Right cardiac atrium (tissue), 5 donors: ENCODE measurements at places on chromosomes 1 and 21. TPM values are rescaled to one million over a fixed set of nuclear protein-coding genes. Genes with fewer than 3 reads are reported as not detected.
A peak's percentile ranks its signal among the peaks of the same experiment; 100 is the strongest.

The SYTL1 gene
- total RNA-seq, result 0.39 TPM

The BEND5 gene
- 4.4 TPM for total RNA-seq

The DMBX1 gene
- not detected for total RNA-seq

The ANGPTL1 gene
- total RNA-seq, result 18.7 TPM

The VANGL1 gene
- 7.5 TPM for total RNA-seq

DNA sequence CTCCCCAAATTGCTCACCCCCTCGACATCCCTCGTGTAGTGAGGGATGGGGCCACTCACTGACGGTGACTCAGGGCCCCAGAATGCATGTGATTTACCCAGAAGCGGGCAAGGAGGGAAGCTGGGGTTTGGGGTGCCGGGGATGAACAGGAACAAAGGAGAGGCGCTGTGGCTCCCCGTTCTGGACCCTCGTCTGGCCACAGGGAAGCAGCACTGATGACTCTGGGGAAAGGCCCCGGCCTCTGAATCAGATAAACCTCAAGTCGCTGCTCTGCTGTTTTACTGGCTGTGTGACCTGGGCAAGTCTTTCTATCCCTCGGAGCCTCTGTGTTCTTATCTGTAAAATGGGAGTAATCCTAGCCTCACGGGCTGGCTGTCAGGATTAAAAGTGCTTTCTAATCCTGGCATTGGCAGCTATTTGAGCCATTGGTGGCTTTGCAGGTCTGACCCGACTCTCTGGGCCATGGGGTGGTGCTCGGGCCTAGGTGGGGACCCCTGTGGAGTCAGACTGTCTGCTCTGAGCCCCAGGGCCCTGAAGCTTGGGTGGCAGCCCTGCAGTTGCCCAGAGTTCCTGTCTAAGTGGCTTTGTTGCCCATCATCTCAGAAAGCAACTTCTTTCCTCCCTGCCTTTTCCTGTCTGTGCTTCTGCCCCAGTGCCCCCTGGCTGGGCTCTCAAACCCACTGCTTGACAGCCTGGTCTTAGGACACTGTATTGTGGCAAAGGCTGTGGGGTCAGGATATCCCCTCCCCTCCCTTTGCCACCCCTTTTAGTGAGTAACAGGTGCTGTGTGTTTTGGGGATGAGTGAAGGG lies 5.5 kb downstream of the TNFRSF1B start:
- DNase-seq, result peak; percentile 60

- DNase-seq, result no peak
These were observed 961 bp downstream of the RBM15 start for GRCh38 chr1:110340207-110340468.

GRCh38 chr1:54053745-54054437 lies 483 bp downstream of the TCEANC2 start:
- DNase-seq, result no peak

DNA sequence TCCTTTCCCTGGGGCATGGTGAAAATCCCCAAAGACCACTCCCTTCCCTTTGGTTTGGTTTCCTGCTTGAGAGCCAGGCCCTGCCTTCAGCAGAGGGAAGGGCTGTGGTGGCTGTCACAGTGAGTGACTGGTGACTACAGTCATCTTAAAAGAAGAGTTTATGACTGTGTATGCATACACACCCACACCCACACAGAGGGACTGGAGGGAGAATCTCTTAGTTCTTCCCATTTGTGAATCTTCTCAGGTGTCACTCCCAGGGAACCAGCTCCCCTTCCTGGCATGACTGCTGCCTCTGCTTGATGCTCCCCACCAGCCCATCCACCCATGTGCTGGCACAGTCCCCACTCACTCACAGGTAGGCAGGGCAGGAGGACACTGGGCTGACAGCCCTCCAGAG lies 3.9 kb upstream of the KCNA2 start:
- no peak for DNase-seq

DNA sequence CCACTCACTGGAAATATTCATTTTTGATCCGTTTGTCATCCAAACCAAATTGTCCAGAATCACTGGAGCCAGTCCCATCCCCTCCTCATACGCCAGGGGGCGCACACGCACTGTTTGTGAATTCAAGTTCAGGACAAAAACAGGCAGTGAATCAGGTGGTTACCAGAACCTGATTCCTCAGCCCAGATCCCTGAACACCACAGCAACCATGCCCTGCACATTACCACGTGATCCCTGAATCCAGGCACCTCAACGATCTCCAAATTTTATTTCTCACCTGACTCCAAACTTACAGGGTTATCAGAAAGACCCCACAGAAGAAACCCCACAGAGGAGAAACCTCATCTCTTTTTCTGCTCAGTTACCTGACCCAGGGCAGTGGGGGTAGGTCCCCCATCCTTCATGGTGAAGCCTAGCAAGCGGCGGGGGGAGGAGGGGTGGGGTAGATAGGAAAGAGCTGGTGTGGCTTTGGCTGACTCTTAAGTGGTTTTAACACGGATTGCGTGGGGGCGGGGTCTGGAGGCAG lies 1.4 kb upstream of the PTPRF start:
- DNase-seq, result peak; percentile 79

- no peak for DNase-seq
These were observed 85.6 kb upstream of the ARHGEF16 start for GRCh38 chr1:3368711-3369445.

DNA sequence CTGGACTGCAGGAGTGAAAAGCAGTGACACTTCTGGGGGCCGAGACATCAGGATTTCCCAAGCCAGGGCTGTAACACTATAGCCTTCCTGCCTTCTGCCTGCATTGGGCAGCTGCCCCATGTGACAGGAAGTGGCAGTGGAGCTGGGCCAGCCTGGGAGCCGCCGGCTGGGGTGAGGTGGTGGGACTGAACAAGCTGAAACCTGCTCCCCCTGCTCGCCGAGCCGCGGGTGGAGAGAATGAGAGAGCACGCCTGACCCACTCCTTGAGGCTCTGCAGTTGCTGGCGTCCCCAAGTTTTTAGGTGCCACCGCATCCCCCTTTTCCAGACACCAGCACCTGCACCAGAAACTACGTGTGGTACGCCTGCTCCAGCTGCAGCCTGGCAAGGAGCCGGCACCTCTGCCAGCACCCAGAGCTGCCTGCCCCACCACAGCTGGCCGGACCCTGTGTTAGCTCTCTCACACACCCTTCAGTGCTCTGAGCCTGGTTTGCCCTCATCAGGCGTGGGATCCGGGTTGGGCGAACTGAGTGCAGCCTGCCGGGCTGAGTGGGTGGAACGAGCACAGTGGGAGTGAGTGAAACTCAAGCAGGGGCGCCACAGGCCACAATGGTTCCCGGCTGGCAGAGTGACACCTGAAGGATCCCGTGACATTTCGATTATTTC lies 119.4 kb downstream of the AKT3 start:
- no peak for DNase-seq

GRCh38 chr1:200258447-200259375 lies 151.1 kb downstream of the ZNF281 start:
- no peak for DNase-seq

DNA sequence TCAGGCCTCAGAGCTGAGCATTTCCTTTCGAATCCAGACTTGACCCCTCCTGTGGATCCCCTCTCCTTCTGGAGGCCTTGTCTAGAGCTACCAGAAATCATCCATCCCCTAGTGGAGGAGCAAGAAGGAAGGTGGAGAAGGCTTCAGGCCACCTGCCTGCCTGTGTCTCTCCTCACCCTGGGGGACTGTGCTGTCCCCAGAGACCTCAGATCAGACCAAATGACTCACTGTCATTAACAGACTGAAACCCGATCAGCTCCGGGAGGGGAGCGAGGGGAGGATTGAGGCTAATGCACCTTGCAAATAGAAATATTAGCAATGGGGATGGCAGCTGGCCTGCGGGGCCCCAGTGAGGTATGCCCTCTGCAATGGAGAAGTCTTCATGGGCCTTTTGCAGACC lies 2.1 kb downstream of the MYBPH start:
- no peak for DNase-seq

- DNase-seq, result no peak
These were observed 1.2 kb downstream of the ZDHHC18 start for GRCh38 chr1:26827663-26828062.

DNA sequence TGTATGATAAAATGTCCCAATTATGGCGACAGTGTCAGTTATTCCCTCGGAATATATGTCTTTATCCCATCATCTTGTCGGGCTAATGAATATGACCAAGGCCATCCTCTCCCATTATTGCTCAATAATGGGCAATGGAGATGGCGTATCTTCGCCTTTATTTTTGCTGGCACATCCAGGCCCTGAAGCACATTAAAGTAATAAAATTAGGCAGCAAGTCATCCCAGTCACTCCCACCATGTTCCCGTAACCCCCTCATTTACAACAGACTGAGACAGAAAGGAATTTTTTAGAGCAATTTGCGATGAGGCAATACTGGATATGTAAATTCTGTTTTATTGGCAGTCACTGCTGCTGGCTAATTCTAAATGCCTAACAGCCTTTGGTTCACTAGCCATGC lies 35.3 kb downstream of the CLIC6 start:
- no peak for DNase-seq

GRCh38 chr1:26555550-26555981 lies 26.0 kb downstream of the RPS6KA1 start:
- DNase-seq, result no peak

- no peak for DNase-seq
These were observed 35.8 kb downstream of the LAMC1 start for GRCh38 chr1:183058851-183059502.

- DNase-seq, result no peak
These were observed 41.1 kb downstream of the INPP5B start for GRCh38 chr1:37905727-37906126.

GRCh38 chr1:119361620-119362344 lies 6.8 kb upstream of the HAO2 start:
- DNase-seq, result no peak

DNA sequence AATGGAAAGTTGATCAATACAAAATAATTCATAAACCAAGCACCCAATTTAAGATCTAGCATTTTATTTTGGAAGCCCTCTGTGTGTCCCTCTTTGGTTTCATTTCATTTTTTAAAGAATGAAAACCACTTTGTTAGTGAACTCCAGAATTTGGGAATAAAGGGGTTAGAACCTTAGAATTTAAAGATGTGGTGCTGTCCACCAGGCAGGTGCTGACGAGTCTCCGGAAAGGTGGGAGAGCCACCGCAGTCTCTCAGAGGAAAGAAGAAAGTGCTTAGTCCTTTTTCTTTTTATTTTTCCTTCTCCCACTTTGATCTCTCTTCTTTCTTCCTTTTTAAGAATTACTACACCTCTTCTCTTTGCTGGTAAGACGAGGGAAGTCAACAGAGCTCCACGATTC lies 20.5 kb upstream of the HIVEP3 start:
- no peak for DNase-seq

DNA sequence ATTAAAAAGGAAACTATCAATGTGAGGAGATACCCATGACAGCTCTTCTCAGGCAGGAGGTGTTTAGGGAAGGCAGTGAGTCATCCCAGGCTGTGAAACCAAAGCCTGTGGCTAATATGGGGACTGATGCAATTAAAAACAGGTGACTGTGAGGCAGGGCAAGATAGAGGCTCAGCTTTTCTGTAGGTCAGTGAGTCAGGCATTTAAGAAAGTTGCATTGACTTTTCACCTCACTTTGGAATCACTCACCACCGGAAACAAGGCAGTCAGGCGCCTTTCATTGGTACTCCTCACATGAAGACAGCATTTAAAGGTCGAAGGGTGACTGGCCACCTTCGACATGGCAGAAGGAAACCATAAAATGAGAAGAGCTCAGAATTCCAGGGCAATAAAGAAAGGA lies 54.5 kb downstream of the PAPPA2 start:
- no peak for DNase-seq

DNA sequence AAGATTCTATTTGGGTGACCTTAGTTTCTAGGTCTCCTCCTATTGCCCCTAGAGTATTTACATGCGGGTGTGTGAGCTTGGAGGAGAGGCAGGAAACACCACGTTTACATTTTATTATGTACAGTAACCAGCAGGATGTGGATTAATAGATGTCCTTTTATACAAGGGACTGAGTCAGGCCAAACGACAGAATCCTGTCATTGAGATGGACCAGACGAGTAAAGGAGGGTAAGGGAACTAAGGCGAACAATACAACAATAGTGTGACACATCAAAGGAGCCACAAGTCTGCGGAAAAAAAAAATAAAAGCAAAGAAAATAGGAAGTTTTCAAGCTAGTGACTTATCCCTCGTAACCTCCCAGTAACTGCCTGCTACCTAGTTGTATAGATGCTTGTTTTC lies 151.1 kb downstream of the GABPA start:
- no peak for DNase-seq

- no peak for DNase-seq
These were observed 71.8 kb upstream of the ECE1 start for GRCh38 chr1:21362096-21362495.
